ENCODE measurements at places on chromosomes 2 and 18.

DNA sequence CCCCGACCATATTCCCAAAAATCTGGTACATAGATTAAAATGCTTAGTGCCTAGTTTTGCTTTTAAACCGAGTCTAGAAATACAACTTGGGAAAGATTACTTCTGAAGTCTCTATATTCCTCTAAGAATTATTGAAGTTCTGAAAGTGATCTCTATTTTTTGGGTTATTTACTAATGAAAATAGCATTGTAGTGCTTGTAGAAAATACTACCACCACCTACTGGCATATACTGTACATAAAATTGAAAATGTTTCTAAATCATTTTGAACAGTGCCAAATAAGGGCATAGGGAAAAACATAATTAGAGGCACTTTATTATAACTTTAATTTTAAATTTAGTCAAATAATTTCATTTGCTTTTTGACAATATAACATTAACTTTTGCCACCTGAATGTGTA is 1399.6 kb upstream of the ZEB2 start:
- DNase-seq: no peak

- DNase-seq: no peak
Observed at GRCh38 chr2:143779021-143779420, 649.8 kb downstream of the ARHGAP15 start.

- DNase-seq: no peak
Observed at GRCh38 chr2:196200557-196200956, 29.2 kb upstream of the STK17B start.

DNA sequence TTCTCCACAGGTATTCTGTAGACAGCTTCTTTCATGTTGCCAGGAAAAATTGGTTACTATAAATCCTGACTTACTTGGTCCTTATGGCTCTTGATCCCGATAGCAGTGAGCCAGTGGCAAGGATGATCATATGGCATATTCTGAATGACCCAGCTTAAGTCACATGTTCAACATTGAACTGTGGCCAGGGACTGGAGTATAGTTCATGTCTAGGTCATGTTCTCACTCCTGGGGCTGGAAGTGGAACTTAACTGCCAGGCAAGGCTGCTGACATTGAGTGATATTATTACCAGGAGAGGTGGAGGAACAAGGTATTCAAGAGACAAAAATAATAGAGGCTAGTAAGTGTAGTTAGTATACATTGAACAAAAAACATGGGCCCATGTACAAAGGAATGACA is 26.2 kb downstream of the R3HDM1 start:
- no peak for DNase-seq

DNA sequence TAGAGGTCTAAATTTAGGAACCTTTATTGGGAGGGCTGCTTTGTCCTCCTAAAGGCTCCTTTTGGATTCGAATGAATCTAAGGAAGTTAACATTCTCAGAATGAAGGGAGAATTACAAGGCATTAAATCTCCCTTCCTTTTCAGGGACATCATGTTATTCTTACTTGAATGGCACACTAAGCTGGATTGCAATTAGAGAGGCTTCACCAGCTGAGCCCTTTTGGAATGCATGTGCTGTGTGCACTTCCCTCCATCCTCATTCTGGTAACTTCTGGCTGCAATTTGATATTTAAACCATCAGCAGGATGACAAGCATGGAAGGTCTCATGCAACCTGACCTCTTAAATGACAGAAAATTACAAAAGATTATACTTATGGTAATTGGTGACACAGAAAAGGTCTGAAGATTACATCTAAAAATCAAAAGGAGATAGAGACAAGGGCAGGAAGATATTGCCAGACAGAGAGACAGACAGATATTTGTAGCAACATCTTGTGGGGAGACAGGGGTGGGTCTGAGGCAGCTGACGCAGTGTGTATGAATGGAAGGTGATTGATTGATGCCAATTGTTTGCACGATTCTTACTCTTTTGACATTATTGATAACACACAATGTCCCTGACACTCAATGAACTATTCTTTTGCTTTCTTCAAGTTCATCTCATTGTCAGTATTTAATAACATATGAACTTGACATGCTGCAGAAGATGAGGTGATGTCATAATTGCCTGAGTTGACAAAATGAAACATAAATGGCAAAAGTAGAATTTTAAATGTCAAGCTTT is 570.8 kb upstream of the GYPC start:
- DNase-seq: no peak
